ENCODE measurements at places on chromosomes 2 and 18. TPM values are rescaled to one million over a fixed set of nuclear protein-coding genes. Genes with fewer than 3 reads are reported as not detected.

ATP6V1B1 gene
- total RNA-seq, result not detected

GCA gene
- total RNA-seq, result 16.6 TPM

NCL gene
- 1,756 TPM for total RNA-seq

RAD51AP2 gene
- not detected for total RNA-seq

RFTN2 gene
- total RNA-seq, result not detected

PDIA6 gene
- 190 TPM for total RNA-seq

EFEMP1 gene
- total RNA-seq, result not detected

KCNE4 gene
- total RNA-seq, result not detected

CCDC150 gene
- total RNA-seq, result 11.1 TPM

CROCC2 gene
- not detected for total RNA-seq

TBR1 gene
- not detected for total RNA-seq

PLGLB2 gene
- total RNA-seq, result not detected

ATOH8 gene
- total RNA-seq, result not detected

Measured in activated CD8-positive, alpha-beta memory T cell treated with anti-CD3 and anti-CD28 coated beads for 36 hours (primary cell).